CD4-positive, alpha-beta memory T cell (primary cell): ENCODE measurements at places on chromosomes 2 and 18.

DNA sequence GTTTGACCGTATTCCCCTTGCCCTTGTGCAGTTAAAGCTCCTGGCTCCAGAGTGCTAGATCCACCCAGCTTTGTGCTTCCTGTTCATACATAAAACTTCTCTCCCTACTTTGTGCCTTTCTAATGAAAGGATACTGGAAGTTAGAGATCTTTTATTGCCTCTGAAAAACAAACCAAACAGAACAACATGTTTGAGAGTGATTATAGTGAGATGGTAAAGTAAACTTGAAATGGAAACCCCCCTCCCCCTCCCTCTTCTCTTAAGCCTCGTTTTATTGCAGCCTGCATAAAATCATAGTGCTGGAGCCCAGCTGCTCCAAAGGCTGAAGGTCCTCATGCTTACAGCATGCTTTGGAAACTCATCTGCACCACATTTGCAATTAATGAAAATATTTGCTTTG lies 125.1 kb downstream of the TANC1 start:
- no peak for DNase-seq

DNA sequence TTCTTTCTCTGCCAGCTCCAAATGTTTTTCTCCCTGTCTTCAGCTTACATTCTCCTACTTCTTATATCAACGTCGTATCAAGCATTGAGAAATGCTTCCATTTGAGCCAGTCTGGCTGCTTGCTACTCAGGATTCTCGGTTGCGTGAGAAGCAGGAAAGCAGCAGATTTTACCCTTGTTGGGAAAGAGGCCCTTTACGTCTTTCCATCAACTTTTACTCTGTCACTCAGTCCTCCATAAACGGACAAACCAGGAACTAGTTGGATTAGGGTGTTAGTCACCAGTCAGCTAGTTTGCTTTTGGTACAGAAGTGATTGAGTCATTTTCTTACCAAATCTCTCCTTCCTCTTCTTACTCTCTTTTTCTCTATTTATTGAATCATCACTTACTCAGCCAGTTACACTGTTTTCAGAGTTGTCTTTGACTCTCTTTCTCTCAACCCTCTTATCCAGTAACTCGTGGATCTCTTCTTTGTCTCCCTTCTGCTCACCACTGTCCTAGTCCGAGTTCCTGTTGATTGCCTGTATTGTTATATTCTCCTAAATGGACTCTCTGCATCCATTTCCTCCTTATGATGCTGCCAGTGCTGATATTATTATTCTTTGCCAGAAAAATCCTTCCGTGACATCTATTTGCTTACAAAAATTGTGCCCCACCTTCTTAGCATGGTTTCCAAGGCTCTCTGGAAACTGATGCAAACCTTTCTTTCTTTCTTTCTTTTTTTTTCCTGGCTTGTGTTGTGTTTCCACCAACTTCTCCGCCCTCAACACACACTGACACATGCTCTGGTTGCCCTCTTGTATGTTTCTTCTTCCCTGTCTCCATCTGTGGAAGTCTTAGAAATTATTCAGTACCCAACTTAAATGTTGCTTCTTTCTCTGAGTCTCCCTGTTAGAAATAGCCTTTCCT lies 61.5 kb downstream of the VRK2 start:
- no peak for DNase-seq

DNA sequence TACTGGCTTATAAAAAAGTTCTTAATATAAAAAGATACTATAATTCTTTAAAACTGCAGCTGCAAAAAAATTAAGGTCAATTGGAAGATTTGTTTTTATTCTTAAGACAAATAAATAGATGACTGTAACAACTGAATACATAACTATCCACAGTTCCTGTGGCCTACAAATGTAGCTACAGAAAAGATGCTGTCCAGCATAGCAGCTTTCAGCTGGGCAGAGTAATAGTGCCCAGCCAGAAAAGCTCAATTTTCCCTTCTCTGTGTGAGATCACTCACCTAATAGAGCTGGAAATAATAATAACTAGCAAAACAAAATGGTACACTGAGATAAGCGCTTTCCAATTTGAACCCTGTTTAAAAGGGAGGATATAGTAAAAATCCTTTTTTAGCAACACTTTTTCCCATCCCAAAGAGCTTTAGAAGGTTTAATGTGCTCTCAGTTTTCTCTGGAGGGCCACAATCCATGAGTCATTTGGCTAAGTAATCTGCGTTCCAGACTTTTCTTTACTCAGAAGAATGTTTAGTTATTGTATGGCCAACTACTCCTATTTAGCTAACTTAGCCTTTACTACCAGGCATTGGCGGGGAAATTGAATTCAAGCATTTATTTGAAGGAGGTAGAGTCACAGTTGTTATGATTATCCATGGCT lies 158.1 kb upstream of the SLC39A10 start:
- no peak for DNase-seq

- DNase-seq: no peak
Measured at GRCh38 chr2:214604861-214605260, 194.0 kb downstream of the VWC2L start.

- DNase-seq: no peak
Measured at GRCh38 chr18:21330122-21330701, 88.2 kb downstream of the GREB1L start.

- DNase-seq: no peak
Measured at GRCh38 chr18:37673671-37674070, 108.1 kb upstream of the CELF4 start.

DNA sequence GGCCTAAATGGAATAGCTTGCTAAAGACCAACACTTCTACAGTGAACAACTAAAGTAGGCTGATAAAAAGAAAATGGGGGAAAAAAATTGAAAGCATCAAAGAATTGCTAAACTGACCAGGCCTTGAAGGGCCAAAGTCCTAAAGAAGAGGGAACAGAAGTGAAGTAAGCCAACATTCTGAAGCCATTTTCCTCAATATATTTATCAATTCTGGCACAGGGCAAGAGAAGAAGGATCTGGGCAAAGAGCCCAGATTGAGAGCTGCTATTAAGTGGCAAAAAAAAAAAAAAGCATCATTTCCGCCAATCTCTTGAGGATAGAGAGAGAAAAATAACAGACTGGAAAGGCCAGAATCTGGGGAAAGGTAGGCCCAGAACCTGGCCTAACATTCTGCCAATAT lies 25.7 kb downstream of the FANCL start:
- DNase-seq: no peak

DNA sequence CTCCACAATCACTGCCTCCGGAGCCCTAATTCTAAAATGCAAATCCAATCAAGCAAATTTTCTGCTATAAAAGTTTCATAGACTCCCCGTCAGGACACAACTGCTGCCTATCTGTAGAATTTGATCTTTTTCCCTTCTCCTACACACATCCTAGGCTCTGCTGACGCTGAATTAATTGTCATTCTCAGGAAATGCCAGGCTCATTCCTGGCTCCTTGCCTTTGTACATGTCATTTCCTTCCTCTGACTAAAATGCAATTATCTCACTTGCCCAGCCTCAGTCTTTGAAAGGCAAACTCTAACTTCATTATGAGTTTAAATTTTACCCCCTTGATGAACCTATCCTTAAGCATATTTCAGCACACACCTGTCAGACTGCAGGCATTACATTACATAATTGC lies 844.9 kb upstream of the CRIM1 start:
- no peak for DNase-seq

DNA sequence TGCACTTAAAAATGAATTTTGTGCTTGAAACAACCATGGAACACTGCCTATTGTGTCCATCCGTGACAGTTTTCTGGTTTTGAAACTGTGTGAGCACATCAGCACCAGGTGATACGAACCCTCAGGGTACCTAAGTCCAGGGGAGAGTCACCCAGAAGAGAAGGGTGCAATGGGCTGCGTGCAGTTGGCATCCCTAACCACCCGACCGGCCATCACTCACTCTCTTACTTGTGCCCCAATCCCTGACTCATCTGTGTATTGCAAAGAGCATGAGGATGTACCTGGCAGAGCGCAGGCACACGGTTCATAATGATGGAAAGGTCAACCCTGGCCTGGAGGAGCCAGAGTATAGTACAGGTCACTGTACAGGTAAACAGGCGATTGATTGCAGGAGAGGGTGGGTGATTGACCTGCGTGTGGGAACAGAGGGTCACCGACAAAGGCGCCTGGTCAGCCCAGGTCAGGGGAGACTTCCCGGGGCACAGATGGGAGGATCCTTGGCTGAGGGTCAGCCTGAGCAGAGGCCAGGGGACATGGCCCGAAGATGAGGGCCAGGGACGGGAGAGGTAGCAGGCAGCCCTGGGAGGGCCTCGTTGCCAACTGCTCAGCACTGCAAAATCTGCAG lies 160.3 kb downstream of the SEPTIN10 start:
- no peak for DNase-seq

DNA sequence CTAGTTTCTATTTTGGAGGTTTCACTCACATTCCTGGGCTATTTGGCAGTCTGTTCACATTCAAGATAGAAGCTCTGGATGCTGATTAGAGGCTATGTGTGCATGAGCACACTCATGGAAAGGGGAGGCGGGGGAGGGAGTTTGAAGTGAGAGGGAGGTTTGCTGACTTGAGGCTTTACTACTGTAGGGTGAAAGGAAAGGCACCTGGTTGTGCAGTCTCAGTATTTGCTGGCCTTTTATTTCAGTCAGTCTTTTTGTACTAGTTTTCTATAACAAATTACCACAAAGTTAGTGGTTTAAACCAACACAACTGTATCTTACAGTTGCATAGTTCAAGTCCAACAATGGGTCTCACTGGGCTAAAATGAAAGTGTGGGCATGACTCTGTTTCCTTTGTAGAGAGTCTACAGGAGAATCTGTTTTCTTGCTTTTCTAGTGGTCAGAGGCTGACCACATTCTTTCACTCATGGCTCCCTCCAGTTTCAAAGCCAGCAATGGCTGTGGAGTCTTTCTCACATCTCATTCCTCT lies 47.7 kb upstream of the NR4A2 start:
- DNase-seq: no peak

GRCh38 chr2:56376699-56377665 lies 193.2 kb downstream of the CCDC85A start:
- no peak for DNase-seq
